Naive B cell (primary cell): ENCODE measurements at places on chromosomes 6 and 20. TPM values are rescaled to one million over a fixed set of nuclear protein-coding genes. Genes with fewer than 3 reads are reported as not detected.

DNA sequence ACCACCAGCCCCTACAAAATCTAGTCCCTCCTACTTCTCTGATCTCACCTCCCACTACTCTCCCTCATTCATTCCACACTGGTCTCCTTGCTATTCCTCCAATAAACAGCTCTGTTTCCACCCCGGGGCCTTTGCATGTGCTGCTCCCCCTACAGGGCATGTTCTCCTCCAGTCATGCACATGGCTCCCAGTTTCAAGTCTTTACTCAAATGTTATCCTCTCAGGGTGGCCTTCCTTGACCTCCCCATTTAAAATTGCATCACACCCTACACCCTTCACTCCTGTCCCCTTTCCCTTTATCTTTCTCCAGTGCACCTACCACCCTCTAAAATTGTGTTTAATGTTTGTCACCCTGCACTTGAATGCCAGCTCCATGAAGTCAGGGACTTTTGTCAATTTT is 174.5 kb downstream of the MRPL14 start:
- peaks cover 6% of the 10 kb centered on the region for H3K36me3 ChIP-seq
- H3K27me3 ChIP-seq = peaks cover 41% of the 10 kb centered on the region
- H3K4me1 ChIP-seq = no peaks in the 10 kb centered on the region
- no peak overlapping the region for H3K4me3 ChIP-seq
- no peak for DNase-seq
- H3K27ac ChIP-seq = peak overlapping the region; percentile 72

The GCM1 gene
- not detected for polyA plus RNA-seq

GRCh38 chr6:49582529-49582928 is 32.1 kb downstream of the C6orf141 start:
- no peaks in the 10 kb centered on the region for H3K4me1 ChIP-seq
- H3K4me3 ChIP-seq = no peak overlapping the region
- no peak for DNase-seq

The SLC17A3 gene
- not detected for polyA plus RNA-seq

The TMEM74B gene
- not detected for polyA plus RNA-seq

The BNIP5 gene
- polyA plus RNA-seq = not detected

The TMEM200A gene
- not detected for polyA plus RNA-seq
